ENCODE measurements at places on chromosomes 2 and 18. TPM values are rescaled to one million over a fixed set of nuclear protein-coding genes. Genes with fewer than 3 reads are reported as not detected.

- DNase-seq = no peak
Observed at GRCh38 chr18:28176698-28176947, 307 bp downstream of the CDH2 start.

Gene SDC1
- 18.3 TPM for total RNA-seq

Gene SIX3
- total RNA-seq = not detected

DNA sequence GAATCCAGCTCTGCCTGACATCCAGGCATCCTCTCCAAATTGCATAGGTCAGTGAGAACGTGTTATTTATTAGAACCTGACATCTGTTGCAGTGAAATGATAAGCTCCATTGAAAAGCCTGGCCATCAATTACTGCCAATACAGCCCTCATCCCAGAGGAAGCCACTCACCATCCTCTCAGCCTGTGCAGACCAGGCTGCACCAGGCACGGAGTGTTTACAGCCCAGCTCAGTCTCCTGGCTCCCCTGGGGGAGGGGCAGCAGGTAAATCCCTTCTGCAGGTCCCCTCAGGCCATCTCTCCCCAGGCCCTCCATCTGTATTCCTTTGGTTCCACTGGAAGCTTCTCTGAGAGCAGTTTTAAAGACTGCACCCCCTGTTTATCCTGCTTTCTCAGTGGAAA, 82.6 kb upstream of the FOSL2 start:
- DNase-seq = no peak

GRCh38 chr2:88168386-88168785, 1.8 kb upstream of the THNSL2 start:
- no peak for DNase-seq

Gene GKN1
- total RNA-seq = not detected

GRCh38 chr2:185802926-185803325, 64.3 kb downstream of the FSIP2 start:
- no peak for DNase-seq

Measured in pulmonary artery endothelial cell (primary cell).